ENCODE measurements at places on chromosomes 7 and 10.
A peak's percentile ranks its signal among the peaks of the same experiment; 100 is the strongest.

- no peak for DNase-seq
Measured at GRCh38 chr7:106281585-106282318, 3.0 kb downstream of the NAMPT start.

DNA sequence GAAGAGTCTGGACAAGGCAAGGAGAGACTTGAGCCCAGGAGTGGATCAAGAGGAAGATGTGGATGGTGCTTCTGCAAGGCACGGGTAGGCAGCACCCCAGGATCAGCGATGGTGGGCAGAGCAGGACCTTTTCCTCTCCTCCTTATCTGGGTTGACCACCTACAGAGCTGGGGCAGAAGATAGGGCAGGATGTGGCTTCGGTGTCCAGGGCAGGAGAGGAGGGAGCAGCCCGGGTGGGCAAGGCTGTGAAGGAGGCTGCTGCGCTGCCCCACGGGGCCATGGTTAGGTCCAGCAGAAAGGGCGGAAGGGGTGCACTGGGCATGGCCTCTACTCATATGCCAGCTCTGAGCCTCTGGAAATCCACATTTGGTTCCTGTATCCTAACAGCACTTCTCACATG is 20.0 kb upstream of the PARP12 start:
- no peak for DNase-seq

- DNase-seq = no peak
Measured at GRCh38 chr10:30172091-30172490, 112.7 kb upstream of the JCAD start.

DNA sequence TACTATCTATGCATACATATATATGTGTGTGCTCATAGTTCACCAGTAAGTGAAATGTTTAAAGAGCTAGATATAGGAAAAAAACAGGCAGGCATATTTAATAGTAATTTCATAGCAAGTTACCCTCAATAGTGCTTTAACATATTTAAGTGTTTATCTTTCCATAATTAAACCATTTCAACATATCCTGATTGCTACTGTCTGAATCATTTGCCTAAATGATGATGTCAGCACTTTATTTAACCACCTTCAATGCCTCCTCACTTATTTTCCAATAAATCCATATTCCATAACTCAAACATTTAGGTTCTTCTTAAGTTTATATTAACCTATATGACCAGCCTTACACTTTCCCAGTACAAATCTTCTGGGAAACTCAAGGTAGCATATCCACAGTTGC is 601.1 kb downstream of the ARL4A start:
- DNase-seq = no peak

- no peak for DNase-seq
Measured at GRCh38 chr7:134293002-134293740, 23.6 kb downstream of the SLC35B4 start.

- DNase-seq = no peak
Measured at GRCh38 chr10:536371-536925, 153.0 kb downstream of the DIP2C start.

DNA sequence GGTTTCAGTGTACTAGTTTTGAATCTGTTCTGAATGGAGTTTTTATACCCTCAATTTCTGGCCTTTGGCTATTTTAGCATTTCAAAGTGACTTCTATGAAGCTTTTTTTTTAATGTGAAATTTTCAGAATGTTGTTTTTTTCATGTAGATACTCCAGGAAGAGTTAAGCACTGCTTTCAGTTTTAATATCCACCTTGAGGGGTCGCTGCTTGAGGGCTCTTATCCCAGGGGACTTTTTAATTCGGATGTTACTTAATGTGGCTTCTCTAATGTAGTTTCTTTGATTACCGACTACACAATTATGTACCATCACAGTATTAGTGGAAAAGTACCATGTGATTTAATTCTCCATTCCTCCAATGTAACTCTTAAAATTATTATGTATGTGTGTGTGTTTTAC is 5.2 kb downstream of the IFIT5 start:
- peak; percentile 39 for DNase-seq

DNA sequence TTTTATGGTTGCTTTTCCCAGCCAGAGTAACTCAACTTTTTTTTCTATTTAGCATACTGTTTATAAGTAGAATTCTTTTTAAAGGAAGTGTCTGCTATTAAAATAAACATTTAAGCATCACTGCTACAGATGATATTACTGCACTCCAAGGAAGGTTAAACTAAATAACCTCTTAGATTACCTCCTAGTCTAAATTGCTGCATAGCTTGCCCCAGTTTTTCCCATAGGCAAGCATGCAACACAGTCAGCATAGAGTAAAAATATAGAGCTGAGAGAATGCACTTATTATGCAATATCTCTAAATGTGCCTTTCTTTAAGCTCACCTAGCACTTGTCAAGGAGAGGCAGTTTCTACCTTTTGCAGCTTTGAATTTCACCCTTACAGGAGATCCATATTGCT is 1392.4 kb upstream of the CELF2 start:
- DNase-seq = no peak

DNA sequence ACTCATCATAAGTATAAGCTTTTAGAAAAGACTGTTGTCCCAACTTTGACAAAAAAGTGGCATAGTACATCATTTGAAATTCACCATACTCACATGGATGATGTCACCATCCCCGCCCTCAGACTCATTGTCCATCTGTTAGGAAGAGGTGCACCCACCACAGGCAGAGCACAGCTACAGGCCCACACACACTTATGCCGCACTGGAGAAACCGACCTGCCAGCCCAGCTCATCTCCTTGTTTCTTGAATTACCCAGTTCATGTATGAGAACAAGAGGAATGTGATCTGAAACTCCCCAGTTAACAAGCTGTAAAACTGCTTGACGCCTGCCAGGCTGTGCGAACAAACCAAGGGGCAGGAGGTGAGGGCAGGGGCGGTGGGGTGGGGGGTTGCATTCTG is 312.0 kb downstream of the DPP6 start:
- no peak for DNase-seq

- DNase-seq = no peak
Measured at GRCh38 chr7:5320802-5321396, 38.2 kb downstream of the SLC29A4 start.

GRCh38 chr10:17006631-17007417 is 122.8 kb downstream of the CUBN start:
- DNase-seq = no peak

DNA sequence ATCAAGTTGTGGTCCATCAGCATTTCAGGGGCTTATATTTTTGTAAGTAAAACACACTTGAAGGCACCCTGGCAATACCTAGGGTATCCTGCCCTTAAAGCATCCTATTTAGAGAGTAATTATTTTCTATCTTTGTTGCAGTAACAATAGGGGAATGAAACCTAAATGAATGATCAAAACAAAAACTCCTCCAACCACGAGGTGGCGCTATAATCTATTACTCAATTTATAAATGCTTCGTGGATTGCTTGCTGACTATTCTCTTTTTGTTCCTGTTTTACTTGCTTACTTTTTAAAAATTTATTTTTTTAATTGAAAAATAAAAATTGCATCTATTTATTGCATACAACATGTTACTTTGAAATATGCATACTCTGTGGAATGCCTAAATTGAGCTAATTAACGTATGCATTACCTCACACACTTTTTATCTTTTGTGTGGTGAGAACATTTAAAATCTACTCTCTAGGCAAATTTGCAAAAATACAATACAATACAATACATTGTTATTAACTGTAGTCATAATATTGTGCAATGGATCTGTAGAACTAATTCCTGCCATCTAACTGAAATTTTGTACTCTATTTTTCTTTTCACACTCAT is 147.7 kb upstream of the BMPER start:
- DNase-seq = peak; percentile 60

DNA sequence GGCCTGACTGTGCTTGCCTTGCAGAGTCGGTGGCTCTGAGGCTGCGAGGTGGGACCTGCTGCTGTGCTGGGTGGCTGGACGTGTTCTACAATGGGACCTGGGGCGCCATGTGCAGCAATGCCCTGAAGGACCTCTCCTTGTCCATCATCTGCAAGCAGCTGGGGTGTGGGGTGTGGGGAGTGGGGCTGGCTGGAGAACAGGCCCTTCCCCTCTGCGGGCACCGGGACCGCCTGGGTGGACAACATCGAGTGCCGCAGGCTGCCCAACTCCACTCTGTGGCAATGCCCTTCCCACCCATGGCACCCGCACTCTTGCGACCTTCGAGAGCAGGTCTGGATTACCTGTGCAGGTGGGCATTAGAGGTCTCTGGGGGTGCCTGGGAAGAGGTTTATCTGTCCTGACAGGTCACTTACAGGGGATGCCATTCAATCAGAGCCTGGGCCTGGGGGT is 10.9 kb downstream of the SCART1 start:
- DNase-seq = no peak

GRCh38 chr7:6576024-6576866 is 1.0 kb upstream of the ZDHHC4 start:
- DNase-seq = no peak

GRCh38 chr10:36764823-36765222 is 360.6 kb upstream of the ANKRD30A start:
- DNase-seq = no peak

- no peak for DNase-seq
Measured at GRCh38 chr7:35823440-35823839, 22.6 kb downstream of the SEPTIN7 start.

DNA sequence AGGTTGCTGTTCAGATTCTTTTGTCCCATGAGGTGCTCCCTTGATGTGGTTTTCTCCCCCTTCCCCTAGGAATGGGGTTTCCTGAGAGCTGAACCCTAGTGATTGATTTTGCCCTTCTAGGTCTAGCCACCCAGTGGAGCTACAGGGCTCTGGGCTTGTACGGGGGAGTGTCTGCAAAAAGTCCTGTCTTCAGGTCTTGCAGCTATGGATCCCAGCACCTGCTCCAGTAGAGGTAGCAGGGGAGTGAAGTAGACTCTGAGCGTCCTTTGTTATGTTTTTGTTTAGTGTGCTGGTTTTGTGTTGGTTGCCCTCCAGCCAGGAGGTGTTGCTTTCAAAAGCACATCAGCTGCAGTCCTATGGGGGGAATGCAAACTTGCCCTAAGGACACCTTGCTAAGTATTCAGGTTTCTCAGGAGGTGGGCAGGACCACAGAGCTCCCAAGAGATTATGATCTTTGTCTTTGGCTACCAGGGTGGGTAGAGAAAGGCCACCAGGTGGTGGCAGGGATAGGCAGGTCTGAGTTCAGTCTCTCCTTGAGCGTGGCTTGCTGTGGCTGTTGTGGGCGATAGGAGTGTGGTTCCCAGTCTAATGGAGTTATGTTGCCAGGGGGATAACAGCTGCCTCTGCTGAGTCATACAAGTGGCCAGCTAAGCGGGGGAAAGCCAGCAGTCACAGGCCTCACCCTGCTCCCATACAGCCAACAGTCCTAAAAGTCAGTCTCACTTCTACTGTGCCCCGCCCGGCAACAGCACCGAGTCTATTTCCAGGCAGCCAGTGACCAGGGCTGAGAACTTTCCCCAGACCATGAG is 92.4 kb upstream of the JCAD start:
- DNase-seq = no peak

DNA sequence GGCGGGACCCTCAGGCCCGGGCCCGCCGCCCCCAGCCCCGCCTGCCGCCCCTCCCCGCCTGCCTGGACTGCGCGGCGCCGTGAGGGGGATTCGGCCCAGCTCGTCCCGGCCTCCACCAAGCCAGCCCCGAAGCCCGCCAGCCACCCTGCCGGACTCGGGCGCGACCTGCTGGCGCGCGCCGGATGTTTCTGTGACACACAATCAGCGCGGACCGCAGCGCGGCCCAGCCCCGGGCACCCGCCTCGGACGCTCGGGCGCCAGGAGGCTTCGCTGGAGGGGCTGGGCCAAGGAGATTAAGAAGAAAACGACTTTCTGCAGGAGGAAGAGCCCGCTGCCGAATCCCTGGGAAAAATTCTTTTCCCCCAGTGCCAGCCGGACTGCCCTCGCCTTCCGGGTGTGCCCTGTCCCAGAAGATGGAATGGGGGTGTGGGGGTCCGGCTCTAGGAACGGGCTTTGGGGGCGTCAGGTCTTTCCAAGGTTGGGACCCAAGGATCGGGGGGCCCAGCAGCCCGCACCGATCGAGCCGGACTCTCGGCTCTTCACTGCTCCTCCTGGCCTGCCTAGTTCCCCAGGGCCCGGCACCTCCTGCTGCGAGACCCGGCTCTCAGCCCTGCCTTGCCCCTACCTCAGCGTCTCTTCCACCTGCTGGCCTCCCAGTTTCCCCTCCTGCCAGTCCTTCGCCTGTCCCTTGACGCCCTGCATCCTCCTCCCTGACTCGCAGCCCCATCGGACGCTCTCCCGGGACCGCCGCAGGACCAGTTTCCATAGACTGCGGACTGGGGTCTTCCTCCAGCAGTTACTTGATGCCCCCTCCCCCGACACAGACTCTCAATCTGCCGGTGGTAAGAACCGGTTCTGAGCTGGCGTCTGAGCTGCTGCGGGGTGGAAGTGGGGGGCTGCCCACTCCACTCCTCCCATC is 82.7 kb downstream of the PAX2 start:
- no peak for DNase-seq

DNA sequence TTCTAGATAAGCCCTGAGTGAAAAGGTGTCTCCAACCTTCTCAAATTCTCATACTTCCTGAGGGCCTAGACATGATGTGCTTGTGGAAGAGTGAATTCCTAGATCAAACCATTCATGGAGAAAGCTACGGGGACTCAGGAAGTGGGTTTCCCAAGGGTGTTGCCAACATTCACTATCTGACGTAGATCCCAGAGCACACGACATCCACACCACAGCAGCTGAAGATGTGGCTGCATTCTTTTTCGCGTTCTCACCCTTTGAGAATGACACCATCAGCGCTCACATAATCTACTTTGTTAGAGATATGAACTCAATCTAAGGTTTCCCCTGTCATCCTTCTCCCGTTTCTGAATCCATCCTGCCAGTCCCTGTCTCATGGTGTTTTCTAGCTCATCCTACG is 290.8 kb downstream of the DNAJB6 start:
- DNase-seq = no peak

- no peak for DNase-seq
Measured at GRCh38 chr10:35011771-35012191, 78.4 kb downstream of the CUL2 start.

DNA sequence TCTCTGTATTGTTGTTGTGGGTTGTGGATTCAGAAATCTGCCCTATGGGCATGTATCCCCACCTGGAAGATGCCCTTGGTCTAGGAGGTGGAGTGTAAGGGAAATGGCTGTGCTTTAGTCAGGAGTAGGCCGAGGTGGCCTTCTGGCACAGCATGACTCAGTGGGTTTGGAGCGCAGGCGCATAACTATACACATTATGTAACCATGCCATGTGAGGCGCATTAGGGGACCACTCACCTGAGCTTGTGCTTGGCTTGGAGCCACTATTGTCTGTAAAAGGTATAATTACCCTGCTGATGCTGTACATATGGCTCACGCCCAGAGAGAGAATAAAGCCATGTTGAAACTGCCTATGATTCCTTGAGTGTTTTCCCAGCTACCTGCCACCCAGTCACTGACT is 20.6 kb upstream of the ADAMTS14 start:
- DNase-seq = peak; percentile 31

DNA sequence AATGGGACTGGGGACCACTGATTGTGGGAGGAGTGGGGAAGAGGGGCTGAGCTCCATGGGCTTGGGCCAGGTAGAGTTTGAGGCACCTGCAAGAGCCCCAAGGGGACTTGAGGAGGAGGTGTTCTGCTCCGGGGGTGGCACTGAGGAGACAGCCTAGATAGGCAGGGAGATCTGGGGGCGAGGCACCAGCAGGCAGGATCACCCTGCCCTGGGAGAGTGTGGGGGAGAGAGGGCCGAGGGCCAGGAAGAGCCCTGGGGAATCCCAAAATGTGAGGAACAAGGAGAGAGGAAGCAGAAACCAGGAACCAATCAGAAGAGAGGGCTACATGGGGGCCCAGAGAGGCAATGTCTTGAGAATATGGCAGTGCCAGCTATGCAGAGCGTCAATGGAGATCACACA is 34.6 kb downstream of the LEP start:
- no peak for DNase-seq

Measured in NCI-H2081 (cell line).